Osteocyte (in vitro differentiated cells): ENCODE measurements at places on chromosomes 1 and 21.

GRCh38 chr1:63316598-63316983 is 5.8 kb upstream of the FOXD3 start:
- H3K4me1 ChIP-seq, result peaks cover 7% of the 10 kb centered on the region
- no peak overlapping the region for H3K27ac ChIP-seq
- DNase-seq, result no peak
- H3K36me3 ChIP-seq, result peaks cover 8% of the 10 kb centered on the region
- H3K27me3 ChIP-seq, result peaks cover 79% of the 10 kb centered on the region
- peak overlapping the region; percentile 26 for H3K4me3 ChIP-seq

- no peak overlapping the region for H3K4me3 ChIP-seq
- H3K36me3 ChIP-seq, result peaks cover 11% of the 10 kb centered on the region
- DNase-seq, result no peak
- no peak overlapping the region for H3K27ac ChIP-seq
Observed at GRCh38 chr1:3483801-3484444, 29.5 kb downstream of the ARHGEF16 start.

GRCh38 chr1:116334015-116334547 is 39.0 kb upstream of the ATP1A1 start:
- H3K27ac ChIP-seq, result no peak overlapping the region
- H3K4me3 ChIP-seq, result no peak overlapping the region
- H3K27me3 ChIP-seq, result peaks cover 8% of the 10 kb centered on the region
- H3K36me3 ChIP-seq, result no peaks in the 10 kb centered on the region
- DNase-seq, result no peak

DNA sequence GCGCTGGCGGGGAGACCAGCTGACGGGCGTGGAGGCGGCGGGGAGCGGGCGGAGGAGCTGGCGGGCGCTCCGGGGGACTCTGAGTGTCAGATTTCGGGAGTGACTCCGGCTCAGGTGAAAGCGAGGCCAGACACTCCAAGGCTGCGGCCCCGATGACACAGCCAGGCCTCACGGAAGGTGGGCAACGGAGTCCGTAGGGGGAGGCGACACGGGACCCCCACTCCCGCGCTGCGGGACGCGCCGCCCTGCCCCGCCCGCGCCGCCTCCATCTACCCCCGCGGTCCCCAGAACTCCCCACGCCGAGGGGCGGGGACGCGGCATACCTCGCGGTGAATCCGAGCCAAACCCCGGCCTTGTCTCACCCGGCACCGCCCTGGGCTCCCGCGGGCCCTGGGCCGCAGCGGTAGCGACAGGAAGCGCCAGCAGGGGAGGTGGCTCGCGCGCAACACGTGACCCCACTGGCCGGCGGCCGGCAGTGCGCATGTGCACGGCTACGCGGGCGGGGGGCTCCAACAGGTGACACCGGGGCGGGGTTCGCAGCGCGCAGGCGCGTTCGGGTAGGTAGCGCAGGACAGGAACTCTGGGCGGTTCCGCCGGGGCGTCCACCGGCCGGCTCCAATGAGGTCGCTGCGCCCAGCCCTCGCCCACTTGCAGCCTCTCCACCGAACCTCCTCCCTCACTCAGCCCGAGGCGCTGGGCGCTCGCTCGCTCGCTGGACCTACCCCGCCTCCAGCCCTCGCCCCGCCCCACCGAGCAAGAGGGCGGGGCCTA is at the start of gene CC2D1B:
CC2D1B (minus strand) TSS at position 460 of the 771 bp plus-strand sequence. CDS start 1,585 bp downstream, outside the sequence.
- peak; percentile 100 for DNase-seq
- peak within 1 kb of the TSS; percentile 98 for H3K27ac ChIP-seq
- peak within 1 kb of the TSS; percentile 93 for H3K4me3 ChIP-seq
- no peaks in the 10 kb centered on the region for H3K27me3 ChIP-seq

DNA sequence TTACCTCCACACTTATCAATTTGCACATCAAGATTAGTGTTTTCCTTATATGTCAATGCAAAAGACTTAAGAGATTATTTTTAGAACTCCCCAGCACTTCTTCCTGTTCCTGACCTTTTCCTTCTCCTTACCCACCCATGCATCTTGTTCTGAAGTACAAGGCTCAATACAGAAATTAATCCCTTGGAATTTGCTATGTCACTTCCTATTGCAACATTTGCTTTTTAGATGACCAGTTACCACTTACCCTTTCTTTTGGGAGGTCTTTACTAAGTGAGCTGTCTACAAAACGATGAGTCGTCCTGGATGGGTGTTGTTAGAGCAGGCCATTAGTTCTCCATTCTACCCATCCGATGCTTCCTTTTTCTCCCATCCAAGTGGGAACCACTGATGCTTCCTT is 221.2 kb downstream of the FMN2 start:
- H3K36me3 ChIP-seq, result no peaks in the 10 kb centered on the region
- peaks cover 43% of the 10 kb centered on the region for H3K4me1 ChIP-seq
- H3K4me3 ChIP-seq, result no peak overlapping the region
- DNase-seq, result no peak
- peak overlapping the region; percentile 70 for H3K27ac ChIP-seq
- no peaks in the 10 kb centered on the region for H3K27me3 ChIP-seq

DNA sequence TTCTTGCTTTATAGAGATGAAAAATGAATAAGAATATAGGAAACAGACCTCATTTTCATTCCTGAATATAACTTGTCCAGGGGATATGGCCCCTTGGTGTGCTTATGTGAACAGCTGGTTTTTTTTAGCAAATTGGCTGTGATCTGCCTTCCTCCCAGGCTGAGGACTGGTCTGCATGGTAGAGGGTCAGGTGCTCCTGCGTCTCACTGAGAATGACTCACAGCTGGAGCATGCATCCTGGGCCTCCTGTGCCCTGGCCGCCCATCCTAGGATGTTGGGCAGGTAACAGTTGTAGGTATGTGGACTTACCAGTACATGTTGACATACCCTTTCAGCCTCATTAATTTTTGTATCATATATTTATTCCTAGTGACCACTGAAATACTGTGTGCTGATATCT is 29.8 kb downstream of the AGT start:
- no peak for DNase-seq
- H3K27ac ChIP-seq, result no peak overlapping the region
- H3K27me3 ChIP-seq, result no peaks in the 10 kb centered on the region
- H3K4me1 ChIP-seq, result peaks cover 17% of the 10 kb centered on the region

- DNase-seq, result no peak
- H3K27ac ChIP-seq, result peak overlapping the region; percentile 82
- H3K36me3 ChIP-seq, result peaks cover 16% of the 10 kb centered on the region
- peak overlapping the region; percentile 85 for H3K4me3 ChIP-seq
Observed at GRCh38 chr1:201153474-201154388, 543 bp downstream of the TMEM9 start.

GRCh38 chr1:42264511-42265190 is 70.4 kb downstream of the FOXJ3 start:
- peaks cover 25% of the 10 kb centered on the region for H3K36me3 ChIP-seq
- H3K4me1 ChIP-seq, result peaks cover 2% of the 10 kb centered on the region
- no peak overlapping the region for H3K27ac ChIP-seq
- no peak overlapping the region for H3K4me3 ChIP-seq

DNA sequence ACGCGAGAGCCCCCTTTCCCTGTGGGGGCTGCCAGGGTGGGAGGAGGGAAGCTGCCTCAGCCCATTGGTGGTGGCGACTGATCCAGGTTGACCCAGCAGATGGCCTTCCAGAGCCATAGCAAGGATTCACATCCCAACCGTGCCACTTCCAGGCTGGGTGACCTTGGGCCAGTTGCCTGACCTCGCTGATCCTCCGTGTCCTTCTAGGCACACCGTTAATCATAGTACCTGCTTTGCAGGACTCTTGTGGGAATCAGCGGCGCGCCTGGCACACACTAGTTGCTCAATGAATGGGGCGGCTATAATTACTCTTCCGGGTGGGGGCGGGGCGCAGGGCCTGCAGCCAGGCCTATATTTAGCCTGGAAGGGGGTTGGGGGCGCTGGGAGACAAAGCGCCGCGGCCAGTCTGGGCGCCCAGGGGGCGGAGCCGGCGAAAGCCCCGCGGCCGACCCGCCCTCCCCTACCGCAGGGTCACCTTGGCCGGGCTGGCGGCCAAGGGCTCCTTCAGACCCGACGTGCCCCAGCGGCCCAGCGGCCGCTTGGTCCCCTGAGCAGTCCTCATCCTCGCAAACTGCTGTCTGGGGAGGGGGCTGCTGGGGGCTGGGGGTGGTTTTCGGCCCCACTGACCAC is 5.1 kb downstream of the HSPB7 start:
- no peaks in the 10 kb centered on the region for H3K36me3 ChIP-seq
- H3K27me3 ChIP-seq, result no peaks in the 10 kb centered on the region
- H3K27ac ChIP-seq, result no peak overlapping the region
- peaks cover 43% of the 10 kb centered on the region for H3K4me1 ChIP-seq

DNA sequence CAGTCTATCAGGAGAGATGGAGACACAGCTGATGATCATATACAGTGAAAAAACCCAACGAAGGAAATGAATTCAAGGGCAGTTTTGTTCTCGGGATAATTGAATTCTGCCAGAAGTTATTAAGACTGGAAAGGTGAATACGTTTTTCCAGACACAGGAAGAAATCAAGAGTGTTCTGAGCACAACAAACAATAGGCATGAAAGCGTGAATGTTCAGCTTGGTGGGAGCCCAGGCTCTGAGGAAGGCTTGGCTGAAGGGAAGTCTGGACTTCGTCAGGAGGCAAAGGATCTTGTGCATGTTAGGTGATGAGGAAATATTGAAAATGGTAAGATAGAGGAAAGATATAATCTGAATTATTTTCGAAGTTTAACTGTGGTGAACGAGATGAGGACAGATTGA is 50.4 kb downstream of the CYYR1 start:
- H3K4me1 ChIP-seq, result no peaks in the 10 kb centered on the region
- no peak overlapping the region for H3K27ac ChIP-seq
- DNase-seq, result no peak
- no peaks in the 10 kb centered on the region for H3K36me3 ChIP-seq
- H3K27me3 ChIP-seq, result no peaks in the 10 kb centered on the region

GRCh38 chr1:238401144-238401543 is 510.4 kb upstream of the ZP4 start:
- no peaks in the 10 kb centered on the region for H3K27me3 ChIP-seq
- no peak for DNase-seq
- H3K36me3 ChIP-seq, result no peaks in the 10 kb centered on the region
- H3K4me1 ChIP-seq, result peaks cover 12% of the 10 kb centered on the region
- H3K27ac ChIP-seq, result no peak overlapping the region

DNA sequence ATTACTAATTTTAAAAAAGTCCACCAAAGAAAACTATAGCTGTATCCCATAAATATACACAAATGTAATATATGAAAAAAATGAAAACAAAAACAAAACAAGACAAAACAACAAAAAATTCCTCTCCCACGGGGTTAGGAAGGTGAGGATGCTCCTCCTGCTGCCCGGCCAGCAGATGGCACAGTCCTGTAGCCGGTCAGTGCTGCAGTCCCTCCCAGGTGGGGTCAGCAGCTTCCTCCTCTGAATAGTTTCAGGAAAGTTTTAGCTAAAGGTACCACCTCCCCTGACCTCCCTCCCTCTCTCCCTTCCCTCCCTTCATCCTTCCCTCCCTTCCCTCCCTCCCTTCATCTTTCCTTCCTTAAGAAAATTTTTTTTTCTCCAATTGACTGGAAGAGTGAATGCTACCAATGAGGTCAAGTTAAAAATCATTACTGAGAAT is 67.8 kb upstream of the BCL10 start:
- H3K4me1 ChIP-seq, result peaks cover 55% of the 10 kb centered on the region
- H3K36me3 ChIP-seq, result peaks cover 24% of the 10 kb centered on the region
- H3K27ac ChIP-seq, result peak overlapping the region; percentile 84
- no peak for DNase-seq

DNA sequence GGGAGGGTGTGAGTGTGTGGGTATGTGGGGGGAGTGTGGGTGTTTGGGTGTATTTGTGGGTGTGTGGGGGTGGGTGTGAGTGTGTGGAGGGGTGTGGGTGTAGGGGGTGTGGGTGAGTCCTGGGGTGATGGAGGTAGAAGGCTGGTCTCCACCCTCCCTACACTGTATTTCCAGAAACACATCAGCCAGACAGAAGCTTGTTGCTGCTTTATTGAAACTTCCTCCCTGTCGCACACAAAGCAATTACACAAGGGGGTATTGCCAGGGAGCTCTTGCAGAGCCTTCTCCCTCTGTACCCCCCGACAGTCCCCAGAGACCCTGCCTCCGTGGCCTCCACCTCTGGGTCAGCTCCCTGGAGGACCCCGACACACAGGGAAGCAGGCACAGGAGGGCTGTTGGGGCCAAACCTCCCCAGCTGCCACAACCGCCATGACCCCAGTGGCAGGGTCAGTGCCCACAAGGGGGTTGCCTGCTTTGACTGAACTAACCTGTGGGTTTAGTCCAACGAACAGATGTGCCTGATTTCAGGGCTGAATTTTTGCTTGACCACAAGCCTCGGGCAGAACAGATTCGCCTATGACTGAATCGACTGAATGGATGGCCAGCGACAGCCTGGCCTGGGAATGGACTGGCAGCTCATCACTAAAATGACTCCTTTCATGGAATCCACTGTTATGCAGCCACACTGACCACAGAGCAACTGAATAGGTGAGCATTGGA is 9.1 kb upstream of the MATN1 start:
- no peaks in the 10 kb centered on the region for H3K27me3 ChIP-seq
- DNase-seq, result no peak
- H3K4me3 ChIP-seq, result no peak overlapping the region
- H3K27ac ChIP-seq, result no peak overlapping the region
- peaks cover 18% of the 10 kb centered on the region for H3K4me1 ChIP-seq

- peak overlapping the region; percentile 94 for H3K27ac ChIP-seq
- no peak overlapping the region for H3K4me3 ChIP-seq
- DNase-seq, result no peak
- H3K36me3 ChIP-seq, result peaks cover 24% of the 10 kb centered on the region
Observed at GRCh38 chr1:42945164-42945563, 13.5 kb downstream of the SLC2A1 start.

- H3K27ac ChIP-seq, result no peak overlapping the region
- peaks cover 9% of the 10 kb centered on the region for H3K27me3 ChIP-seq
- DNase-seq, result no peak
- H3K36me3 ChIP-seq, result no peaks in the 10 kb centered on the region
- H3K4me1 ChIP-seq, result no peaks in the 10 kb centered on the region
Observed at GRCh38 chr1:119251751-119252150, 111.3 kb upstream of the WARS2 start.
